Hepatocyte (in vitro differentiated cells): ENCODE measurements at places on chromosomes 6 and 20. TPM values are rescaled to one million over a fixed set of nuclear protein-coding genes. Genes with fewer than 3 reads are reported as not detected.

Gene BMP5
- 26.5 and 38.3 TPM in 2 replicates for total RNA-seq

Gene TEAD3
- total RNA-seq: 20.4 and 26.3 TPM in 2 replicates

Gene TREM2
- 2.5 and 2.8 TPM in 2 replicates for total RNA-seq

DNA sequence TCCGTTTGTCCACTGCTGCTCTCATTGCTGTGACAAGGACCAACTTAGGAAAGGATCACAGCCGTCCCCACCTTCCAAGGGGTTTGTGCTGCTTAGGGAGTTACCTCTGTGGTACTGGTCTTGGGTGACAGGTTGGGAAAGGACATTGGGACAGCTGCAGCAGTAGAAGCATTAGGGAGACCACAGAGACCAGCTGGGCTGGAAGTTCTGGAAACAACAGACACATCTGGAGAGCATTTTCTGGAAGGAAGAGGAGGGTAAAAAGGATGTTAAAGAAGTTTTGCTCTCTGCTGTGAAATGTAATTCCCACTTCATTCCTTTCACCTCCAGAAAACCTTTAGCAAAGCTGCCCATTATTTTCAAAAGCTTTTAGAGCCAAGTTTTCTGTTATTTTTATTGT, 304.2 kb downstream of the LRFN2 start:
- no peak overlapping the region for H3K4me3 ChIP-seq
- no peaks in the 10 kb centered on the region for H3K4me1 ChIP-seq
- DNase-seq: no peak

- no peaks in the 10 kb centered on the region for H3K4me1 ChIP-seq
- no peaks in the 10 kb centered on the region for H3K27me3 ChIP-seq
- H3K4me3 ChIP-seq: no peak overlapping the region
- no peak overlapping the region for H3K27ac ChIP-seq
- DNase-seq: no peak
Observed at GRCh38 chr6:27053738-27054137, 193.8 kb upstream of the PRSS16 start.

Gene MMP24
- 0.76 and 1.2 TPM in 2 replicates for total RNA-seq

DNA sequence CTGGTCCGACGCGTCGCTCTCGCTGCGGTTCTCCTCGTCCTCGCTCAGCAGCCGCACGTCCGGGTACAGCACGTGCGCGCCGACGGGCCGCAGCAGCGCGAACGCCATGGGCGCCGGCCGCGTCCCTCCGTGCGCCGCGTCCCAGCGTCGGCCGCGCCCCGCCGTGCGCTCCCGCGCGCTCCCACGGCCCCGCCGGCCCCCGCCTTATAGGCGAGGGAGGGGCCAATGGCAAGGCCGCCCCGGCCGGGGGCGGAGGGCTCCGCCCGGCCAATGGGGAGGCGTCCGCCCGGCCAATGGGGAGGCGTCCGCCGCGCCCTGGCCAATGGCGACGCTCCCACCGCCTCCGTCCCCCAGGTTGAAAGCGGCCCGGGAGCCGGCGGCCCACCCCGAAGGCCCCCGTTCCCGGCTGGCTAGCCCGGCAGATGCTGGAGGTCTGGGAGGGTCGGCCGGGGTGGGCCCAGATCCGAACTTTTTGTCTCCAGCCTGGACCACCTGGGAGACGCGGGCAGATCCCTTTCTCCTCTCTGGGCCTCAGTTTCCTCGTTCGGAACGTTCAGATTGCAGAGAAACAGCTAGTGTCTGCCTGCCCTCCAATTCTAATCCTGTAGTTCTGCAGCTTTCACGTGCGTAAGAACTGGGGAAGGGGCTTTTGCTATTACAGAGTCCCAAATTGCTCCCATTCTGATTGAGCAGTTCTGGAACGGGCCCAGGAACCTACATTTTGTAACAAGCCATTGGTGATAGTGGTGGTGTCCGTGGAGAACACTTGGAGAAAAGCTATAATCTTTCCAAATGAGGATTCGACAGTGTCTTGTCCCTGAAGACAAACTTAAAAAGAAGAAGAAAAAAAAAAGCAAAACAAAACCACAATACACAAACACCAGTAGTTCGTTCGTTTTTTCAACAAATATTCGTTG, at the start of gene TCF15:
TSS of gene TCF15 (minus strand) at position 180 of the 917 bp plus-strand sequence. CDS start at position 108, 72 bp downstream.
- H3K36me3 ChIP-seq: no peaks in the 10 kb centered on the region
- peaks cover 70% of the 10 kb centered on the region for H3K27me3 ChIP-seq
- DNase-seq: peak; percentile 23
- H3K27ac ChIP-seq: no peak within 1 kb of the TSS

- no peaks in the 10 kb centered on the region for H3K27me3 ChIP-seq
- H3K27ac ChIP-seq: no peak overlapping the region
- H3K4me1 ChIP-seq: no peaks in the 10 kb centered on the region
- no peaks in the 10 kb centered on the region for H3K36me3 ChIP-seq
- DNase-seq: no peak
- no peak overlapping the region for H3K4me3 ChIP-seq
Observed at GRCh38 chr6:95949985-95950384, 65.8 kb upstream of the FUT9 start.

DNA sequence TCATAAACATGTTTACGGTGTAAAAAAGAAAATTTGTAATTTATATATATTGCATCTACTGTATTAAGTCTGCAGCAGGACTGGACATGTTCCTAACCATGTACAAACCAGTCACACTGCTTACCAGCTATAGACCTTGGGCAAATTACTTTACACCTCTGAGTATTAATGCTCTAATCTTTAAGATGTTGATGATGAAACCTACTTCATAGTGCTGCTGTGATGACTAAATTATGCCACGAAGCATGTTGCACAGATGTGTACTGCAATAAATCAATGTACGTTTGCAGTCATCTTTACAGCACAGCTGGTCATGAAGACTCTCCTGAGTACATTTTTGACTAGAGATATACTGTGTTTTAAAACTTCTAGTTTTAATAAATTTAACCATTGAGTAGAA, 42.6 kb downstream of the PRKN start:
- no peak overlapping the region for H3K4me3 ChIP-seq
- no peak for DNase-seq
- H3K27ac ChIP-seq: no peak overlapping the region
- no peaks in the 10 kb centered on the region for H3K4me1 ChIP-seq
- no peaks in the 10 kb centered on the region for H3K36me3 ChIP-seq
- no peaks in the 10 kb centered on the region for H3K27me3 ChIP-seq

Gene PLA2G7
- 0.68 and 1.5 TPM in 2 replicates for total RNA-seq

Gene KHDC1L
- total RNA-seq: not detected in 2 replicates

GRCh38 chr20:63313349-63314014, 20.5 kb downstream of the COL20A1 start:
- DNase-seq: no peak
- H3K4me3 ChIP-seq: no peak overlapping the region
- no peaks in the 10 kb centered on the region for H3K27me3 ChIP-seq
- H3K27ac ChIP-seq: no peak overlapping the region
- no peaks in the 10 kb centered on the region for H3K36me3 ChIP-seq

Gene DYNLT2
- total RNA-seq: 2.9 and 4.0 TPM in 2 replicates

Gene LY6G6C
- total RNA-seq: not detected in 2 replicates

DNA sequence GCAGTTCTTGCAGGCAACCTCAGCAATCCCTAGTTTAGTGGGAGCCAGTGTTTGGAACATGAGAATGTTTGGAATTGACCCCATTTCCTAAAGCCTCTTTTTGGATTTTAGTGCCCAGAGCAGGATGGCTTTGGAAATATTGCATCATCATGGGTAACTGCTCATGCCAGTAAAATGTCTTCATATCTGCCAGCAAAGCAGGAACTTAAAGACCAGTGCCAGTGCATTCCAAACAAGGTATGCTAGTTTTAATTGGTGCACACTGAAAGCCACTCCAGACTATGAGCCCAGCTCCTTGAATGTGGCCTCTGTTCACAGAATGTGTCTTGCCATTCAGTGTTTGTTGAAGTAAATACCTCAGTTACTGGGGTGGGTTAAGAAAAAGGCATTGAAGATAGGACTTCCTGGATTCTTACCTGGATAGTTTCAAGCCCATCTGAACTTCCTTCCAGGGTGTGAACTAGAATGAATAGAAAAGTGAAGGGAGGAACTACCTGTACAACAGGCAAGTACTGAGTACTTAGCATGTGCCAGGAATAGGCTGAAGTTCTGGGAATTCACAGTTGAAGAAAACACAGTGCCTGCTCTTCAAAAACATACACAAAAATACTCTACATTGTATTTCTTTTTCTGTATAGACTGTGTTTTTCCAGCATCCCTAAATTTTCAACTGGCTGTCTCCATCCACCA, 70.5 kb downstream of the COL19A1 start:
- no peak for DNase-seq
- no peaks in the 10 kb centered on the region for H3K27me3 ChIP-seq
- no peak overlapping the region for H3K4me3 ChIP-seq
- H3K27ac ChIP-seq: no peak overlapping the region

- no peaks in the 10 kb centered on the region for H3K4me1 ChIP-seq
- no peak for DNase-seq
- H3K27me3 ChIP-seq: no peaks in the 10 kb centered on the region
- H3K27ac ChIP-seq: no peak overlapping the region
- H3K36me3 ChIP-seq: no peaks in the 10 kb centered on the region
Observed at GRCh38 chr6:140623498-140623897, 1249.0 kb upstream of the CITED2 start.

- DNase-seq: no peak
- H3K4me1 ChIP-seq: peaks cover 4% of the 10 kb centered on the region
- no peaks in the 10 kb centered on the region for H3K27me3 ChIP-seq
Observed at GRCh38 chr6:25010902-25011625, 75.3 kb upstream of the RIPOR2 start.

Gene TSPO2
- total RNA-seq: 0.27 TPM in 1 of 2 replicates, not detected in the other

- H3K27ac ChIP-seq: peak overlapping the region; percentile 53
- no peaks in the 10 kb centered on the region for H3K36me3 ChIP-seq
- no peaks in the 10 kb centered on the region for H3K27me3 ChIP-seq
- H3K4me1 ChIP-seq: no peaks in the 10 kb centered on the region
- no peak overlapping the region for H3K4me3 ChIP-seq
Observed at GRCh38 chr20:47152068-47152467, 204.4 kb downstream of the ZMYND8 start.

DNA sequence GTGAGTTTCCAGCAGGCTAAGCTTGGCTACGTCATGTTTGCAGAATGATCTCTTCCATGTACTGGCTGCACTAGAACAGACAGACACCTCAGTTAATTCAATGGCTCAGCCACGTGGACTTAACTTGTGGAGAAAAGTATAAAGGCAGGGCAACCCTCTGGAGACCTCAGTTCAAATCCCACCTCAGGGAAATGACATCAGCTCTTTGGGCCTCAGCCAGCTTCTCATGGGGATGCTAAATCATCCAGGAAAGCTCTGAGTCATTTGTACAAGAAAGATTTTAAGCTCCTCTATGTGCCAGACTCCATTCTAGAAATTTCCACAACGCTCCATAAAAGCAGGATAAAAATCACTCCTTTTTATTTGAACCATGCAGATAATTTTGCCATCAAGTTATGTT, 128.5 kb upstream of the SALL4 start:
- no peaks in the 10 kb centered on the region for H3K27me3 ChIP-seq
- H3K27ac ChIP-seq: peak overlapping the region; percentile 18
- no peaks in the 10 kb centered on the region for H3K36me3 ChIP-seq
- DNase-seq: peak; percentile 68
- peaks cover 6% of the 10 kb centered on the region for H3K4me1 ChIP-seq

GRCh38 chr6:72651174-72651573, 29.3 kb downstream of the KCNQ5 start:
- no peaks in the 10 kb centered on the region for H3K4me1 ChIP-seq
- H3K4me3 ChIP-seq: no peak overlapping the region
- H3K27ac ChIP-seq: no peak overlapping the region
- no peaks in the 10 kb centered on the region for H3K27me3 ChIP-seq

DNA sequence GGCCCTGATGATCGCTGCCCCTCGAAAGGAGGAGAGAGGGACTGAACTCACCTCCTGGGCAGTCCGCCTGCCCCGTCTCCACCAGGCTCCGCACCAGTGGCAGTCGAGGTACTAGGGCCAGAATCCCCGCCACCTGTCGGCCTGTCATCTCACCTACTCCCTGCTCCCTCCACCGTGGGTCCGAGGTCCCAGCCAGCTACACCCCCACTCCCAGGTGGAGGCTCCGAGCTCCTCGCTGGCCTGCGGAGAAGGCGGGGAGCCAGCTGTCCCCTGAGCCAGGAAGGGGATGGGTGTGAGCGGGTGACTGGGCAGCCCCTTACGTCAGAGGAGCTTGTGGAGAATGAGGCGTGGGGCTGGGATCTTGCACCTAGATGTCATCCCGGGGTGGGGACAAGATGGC, 1066.5 kb upstream of the MANEA start:
- H3K4me1 ChIP-seq: no peaks in the 10 kb centered on the region
- no peak for DNase-seq
- H3K27me3 ChIP-seq: no peaks in the 10 kb centered on the region
- H3K4me3 ChIP-seq: no peak overlapping the region
- H3K36me3 ChIP-seq: no peaks in the 10 kb centered on the region
- H3K27ac ChIP-seq: no peak overlapping the region

Gene CYP39A1
- 7.5 and 9.2 TPM in 2 replicates for total RNA-seq

Gene OR12D3
- not detected in 2 replicates for total RNA-seq

Gene SCRT2
- not detected in 2 replicates for total RNA-seq

DNA sequence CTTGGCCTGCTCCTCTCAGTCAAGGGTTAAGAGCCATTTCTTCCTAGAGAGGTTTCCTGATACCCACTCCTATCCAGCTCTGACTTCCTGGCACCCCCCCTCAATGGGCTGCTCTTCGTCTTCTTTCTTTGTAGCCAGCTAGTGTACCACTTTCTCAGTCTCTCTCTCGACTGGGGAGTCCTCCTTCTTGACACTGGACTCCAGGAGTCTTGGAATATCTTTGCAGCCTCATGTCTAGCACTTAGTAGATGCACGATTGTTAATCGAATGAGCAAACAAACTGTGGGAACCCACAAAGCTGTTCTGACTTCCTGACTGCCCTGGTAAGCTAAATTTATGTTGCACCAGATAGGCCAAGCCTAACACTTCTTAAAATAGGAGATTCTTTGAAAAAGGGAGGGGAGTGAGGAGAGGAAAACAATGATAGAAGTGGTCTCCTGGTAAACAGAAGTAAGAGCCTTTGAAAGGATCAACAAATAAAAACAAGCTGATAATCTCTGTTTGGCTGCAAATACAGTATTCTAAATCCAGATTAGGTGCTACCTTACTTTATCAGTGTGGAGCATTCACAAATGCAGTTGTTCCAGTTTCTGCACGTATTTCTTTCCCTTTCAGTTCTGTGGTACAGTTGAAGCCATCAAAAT, 160.1 kb upstream of the CITED2 start:
- no peak for DNase-seq
- H3K4me3 ChIP-seq: no peak overlapping the region
- no peaks in the 10 kb centered on the region for H3K27me3 ChIP-seq
- peaks cover 47% of the 10 kb centered on the region for H3K4me1 ChIP-seq

DNA sequence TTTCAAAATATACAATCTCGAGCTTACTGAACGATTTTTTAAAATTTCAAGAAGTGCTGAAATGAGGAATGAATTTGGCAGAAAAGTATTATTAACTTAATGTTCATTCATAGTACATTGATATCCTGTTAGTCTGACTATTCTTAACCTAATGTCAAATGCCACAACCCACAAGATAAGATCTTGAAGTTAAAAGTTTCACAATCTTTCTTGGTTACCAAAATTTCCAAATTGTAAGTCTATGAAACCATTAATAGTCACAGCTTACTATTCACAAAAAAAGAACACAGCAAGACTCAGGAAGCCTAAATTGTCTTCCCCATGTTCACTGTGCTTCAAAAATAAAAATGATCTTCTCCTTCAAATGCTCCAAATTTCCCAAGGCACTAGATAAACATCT, 71.3 kb downstream of the HACE1 start:
- H3K36me3 ChIP-seq: no peaks in the 10 kb centered on the region
- no peak for DNase-seq
- no peaks in the 10 kb centered on the region for H3K4me1 ChIP-seq
- no peak overlapping the region for H3K4me3 ChIP-seq
- no peak overlapping the region for H3K27ac ChIP-seq
